ENCODE measurements at places on chromosomes 16 and 17.

DNA sequence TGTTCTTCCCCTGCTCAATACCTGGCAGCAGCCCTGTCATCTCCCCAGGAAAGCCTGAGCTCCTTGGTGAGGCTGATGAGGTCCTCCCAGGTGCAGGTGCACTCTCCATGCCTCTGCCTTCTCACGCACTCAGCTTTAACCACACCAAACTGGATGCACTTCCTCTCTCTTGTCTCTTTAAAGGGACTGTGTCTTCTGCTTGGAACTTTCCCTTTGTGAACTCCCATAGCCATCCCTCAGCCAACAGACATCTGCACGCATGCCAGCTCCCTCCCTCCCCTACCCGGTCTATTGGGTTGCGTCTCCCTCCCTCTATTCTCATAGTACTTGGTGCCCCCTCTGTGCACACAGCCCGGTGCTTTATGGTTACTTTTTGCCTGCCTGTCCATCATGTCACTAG, 231.2 kb downstream of the MSI2 start:
- no peak for DNase-seq

- DNase-seq = peak; percentile 77
These were observed 669 bp downstream of the RNF167 start for GRCh38 chr17:4940555-4941318.

DNA sequence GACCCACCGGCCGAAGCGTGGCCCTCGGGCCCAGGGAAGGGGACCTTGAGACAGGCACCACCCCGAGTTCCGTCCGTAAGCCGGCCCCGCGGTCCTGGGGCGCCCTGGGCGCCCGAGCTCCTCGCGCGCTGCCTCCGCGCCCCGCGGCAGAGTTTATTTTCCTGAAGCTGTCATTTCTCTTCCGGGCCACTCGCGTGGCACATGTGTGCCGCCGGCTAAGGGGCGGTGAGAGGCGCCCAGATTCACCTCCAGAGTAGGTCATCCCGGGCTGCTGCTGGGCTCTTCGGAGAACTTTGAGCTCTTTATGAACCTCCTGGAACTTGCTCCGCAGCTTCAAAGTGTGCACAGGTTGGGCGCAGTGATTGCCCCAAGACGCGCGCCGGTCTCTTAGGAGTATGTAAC, 489 bp downstream of the ZC3H18 start:
- peak; percentile 52 for DNase-seq

GRCh38 chr17:21042458-21043295, at the start of gene USP22:
Gene USP22, minus strand, starts transcription at chr17:21043011. Its CDS starts 176 bp downstream, at chr17:21042835.
- peak; percentile 81 for DNase-seq

DNA sequence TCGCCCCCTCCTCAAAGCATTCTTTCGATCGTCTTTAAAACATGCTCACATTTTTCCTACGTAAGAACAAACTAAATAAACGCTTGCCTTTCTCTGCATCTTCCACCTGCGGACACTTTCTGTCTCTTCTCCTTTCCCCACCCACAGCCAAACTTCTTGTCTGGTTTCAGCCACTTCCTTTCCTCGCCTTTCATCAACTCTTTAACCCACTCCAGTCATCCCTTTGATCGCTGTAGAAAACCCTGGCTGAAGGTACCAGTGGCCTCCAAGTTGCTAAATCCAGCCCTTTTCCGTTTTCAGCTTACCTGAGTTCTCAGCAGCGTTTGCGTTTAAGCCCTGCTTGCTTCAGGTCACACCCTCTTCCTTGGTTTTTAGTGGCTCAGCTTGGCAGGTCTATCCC, 483 bp downstream of the RPA1 start:
- DNase-seq = peak; percentile 23

DNA sequence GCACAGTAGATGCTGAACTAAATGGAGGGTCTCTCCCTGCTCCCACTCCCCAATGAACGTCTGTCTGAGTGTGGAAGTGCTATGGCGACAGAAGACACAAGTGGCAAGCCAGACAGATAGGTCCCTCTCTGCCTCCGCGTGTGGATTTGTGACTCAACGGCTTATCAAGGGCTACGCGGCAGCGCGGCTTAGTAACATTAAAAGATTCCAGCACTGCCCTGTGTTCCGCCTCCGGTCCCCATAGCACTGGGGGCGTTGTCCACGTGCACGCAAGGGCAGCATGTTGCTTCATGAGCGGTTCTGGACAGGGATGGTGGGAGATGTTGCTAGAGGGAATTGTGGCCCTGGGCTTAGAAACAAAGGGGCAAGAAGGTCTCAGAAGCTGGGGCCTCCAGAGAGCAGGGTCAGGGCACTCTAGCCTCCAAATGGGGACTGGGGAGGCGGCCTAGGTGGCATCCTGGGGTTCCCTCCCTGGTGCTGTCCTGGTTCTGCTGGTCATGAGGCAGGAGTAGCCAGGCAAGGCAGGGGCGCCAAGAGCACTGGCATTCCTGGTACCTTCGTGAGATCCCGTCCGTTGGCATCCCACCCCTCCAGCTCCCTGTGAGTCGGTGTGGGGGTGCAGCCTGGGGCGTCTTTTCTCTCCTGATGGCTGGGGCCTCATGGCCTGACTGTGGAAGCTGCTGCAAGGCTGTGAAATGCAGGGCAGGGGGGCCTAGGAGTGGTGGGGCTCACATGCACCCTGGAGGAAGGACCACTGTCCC, 9.1 kb downstream of the CRHR1 start:
- DNase-seq = no peak

DNA sequence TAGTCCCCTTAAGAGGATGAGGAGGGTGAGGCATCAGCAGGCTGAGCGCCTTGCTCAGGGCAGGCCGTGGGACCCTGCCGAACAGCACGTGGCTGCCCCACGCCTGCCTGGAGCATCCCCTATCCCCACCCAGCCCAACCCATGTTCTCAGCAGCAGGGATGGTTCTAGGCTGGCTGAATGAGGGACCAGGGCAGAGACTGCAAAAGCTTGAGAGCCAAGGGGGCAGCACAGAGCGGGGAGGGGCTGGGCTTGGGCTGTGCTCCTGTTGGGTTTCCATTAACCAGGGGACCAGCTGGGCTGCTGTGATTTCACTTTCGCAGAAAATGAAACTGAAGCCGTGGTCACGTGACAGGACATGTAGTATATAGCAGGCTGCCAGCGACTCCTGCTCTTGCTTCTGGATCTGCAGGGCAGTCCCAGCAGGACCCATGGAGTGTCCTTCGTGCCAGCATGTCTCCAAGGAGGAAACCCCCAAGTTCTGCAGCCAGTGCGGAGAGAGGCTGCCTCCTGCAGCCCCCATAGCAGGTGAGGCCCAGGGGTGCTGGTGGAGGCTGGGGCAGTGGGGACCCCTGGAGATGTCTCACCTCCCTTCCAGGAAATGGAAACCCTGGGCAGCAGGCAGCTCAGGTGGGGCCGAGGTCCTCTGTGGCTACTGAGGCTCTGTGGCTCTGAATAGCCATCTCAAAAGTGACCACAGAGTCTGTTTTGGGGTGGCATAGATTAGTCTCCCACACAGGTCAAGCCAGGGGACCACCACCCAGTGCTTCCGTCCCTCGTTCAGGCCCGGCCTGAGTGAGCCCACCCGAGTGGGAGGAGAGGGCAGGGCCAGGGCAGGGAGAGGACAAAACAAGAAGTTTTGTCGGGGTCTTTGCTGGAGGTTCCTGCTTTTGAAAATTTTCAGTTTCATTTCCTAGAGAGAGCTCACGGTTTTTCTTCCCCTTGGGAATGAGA, 2.9 kb downstream of the RNF213 start:
- no peak for DNase-seq

GRCh38 chr16:66211651-66212050, 154.8 kb upstream of the CDH5 start:
- no peak for DNase-seq

- DNase-seq = no peak
These were observed 16.9 kb upstream of the TNFRSF13B start for GRCh38 chr17:16988749-16989229.

- DNase-seq = no peak
These were observed 9.3 kb upstream of the GSDMA start for GRCh38 chr17:39953471-39953888.

- DNase-seq = no peak
These were observed 473.6 kb downstream of the CDH11 start for GRCh38 chr16:64648282-64648681.

- no peak for DNase-seq
These were observed 577 bp upstream of the HS3ST2 start for GRCh38 chr16:22813223-22813947.

DNA sequence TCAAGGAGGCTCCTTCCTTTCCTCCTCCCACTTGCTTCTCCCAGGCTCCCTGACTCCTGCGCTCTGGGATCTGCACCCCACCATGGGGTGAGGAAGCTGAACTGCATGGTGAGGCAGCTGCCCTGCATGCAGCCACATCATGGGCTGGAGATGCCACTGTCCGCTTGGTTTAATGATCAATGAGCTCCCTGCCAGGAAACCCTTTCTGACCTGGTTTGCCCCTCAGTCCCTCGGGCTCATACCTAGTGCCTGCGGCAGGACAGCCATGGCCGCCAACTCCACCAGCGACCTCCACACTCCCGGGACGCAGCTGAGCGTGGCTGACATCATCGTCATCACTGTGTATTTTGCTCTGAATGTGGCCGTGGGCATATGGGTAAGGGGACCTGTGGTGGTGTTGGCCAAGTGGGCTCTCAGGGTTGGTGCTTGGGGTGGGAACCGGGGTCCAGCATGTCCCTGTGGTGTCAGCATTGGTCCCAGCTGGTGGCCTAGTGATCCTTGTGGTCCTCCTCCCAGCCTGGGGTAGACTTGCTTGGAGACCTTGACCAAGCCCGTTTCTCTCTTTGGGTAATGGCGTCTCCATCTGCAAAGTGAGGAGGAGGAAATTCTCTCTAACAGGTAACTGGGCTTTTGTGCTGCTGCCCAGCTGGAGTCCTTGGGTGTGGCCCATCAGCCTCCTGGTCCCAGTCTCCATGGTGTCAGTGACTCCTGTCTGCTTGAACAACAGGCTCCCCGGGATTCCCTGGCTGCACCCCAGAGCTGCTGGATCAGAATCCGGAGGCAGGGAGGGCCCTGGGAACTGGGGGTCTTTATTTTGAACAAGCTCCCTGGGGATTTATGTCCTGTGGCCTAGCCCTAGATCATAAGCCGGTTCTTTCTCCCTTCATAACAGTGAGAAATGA, at the start of gene SLC5A10:
Gene SLC5A10 (plus strand): TSS at position 225 of the 902 bp plus-strand sequence. CDS start 41 bp downstream, at position 266.
- no peak for DNase-seq
